ENCODE measurements at places on chromosomes 7 and 10. TPM values are rescaled to one million over a fixed set of nuclear protein-coding genes. Genes with fewer than 3 reads are reported as not detected.
A peak's percentile ranks its signal among the peaks of the same experiment; 100 is the strongest.

NUP205 gene
- total RNA-seq: 14.3 TPM

STOX1 gene
- 0.47 TPM for total RNA-seq

SRRT gene
- 33.4 TPM for total RNA-seq

PON1 gene
- total RNA-seq: not detected

HOXA7 gene
- total RNA-seq: not detected

GRCh38 chr10:78044179-78044578 lies 10.5 kb downstream of the RPS24 start:
- peaks cover 32% of the 10 kb centered on the region for H3K36me3 ChIP-seq
- no peaks in the 10 kb centered on the region for H3K27me3 ChIP-seq
- no peak overlapping the region for H3K27ac ChIP-seq
- no peak overlapping the region for H3K4me3 ChIP-seq

- no peak overlapping the region for H3K4me3 ChIP-seq
- DNase-seq: no peak
- H3K36me3 ChIP-seq: no peaks in the 10 kb centered on the region
- H3K27ac ChIP-seq: no peak overlapping the region
Observed at GRCh38 chr7:91416155-91416865, 152.1 kb downstream of the FZD1 start.

GRCh38 chr7:151819866-151820265 lies 57.0 kb downstream of the PRKAG2 start:
- no peaks in the 10 kb centered on the region for H3K4me1 ChIP-seq
- no peak overlapping the region for H3K27ac ChIP-seq
- H3K36me3 ChIP-seq: no peaks in the 10 kb centered on the region

DNA sequence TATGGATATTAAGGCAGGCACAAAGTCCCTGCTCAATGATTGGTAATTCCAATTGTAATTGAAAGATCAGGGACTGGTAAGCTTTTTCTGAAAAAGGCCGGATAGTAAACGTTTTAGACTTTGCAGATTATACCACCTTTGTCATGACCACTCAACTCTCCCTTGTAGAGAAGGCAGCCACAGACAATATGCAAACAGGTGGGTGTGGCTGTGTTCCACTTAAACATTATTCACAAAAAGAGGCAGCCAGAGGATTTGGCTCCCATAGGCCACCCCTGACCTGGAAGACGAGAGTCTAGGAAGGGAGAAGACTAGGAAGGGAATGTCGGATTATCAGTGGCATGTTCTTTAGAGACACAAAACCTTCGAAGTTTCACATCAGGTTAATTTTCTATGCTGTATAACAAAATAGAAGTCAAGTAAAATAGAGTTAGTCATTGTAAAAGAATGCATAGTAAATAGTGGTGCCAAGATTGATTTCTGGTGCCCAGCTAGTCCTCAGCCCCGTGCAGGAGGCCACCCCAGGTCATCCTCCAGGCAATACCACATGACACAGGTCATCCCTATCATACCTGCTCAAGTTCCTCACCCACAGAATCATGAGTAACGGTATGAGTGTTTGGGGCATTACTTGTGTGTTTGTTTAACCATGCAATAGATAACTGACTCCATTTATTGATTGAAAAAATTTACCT lies 193.8 kb downstream of the PLPP4 start:
- H3K4me3 ChIP-seq: no peak overlapping the region
- no peak overlapping the region for H3K27ac ChIP-seq
- DNase-seq: no peak
- H3K4me1 ChIP-seq: no peaks in the 10 kb centered on the region
- no peaks in the 10 kb centered on the region for H3K27me3 ChIP-seq

DNA sequence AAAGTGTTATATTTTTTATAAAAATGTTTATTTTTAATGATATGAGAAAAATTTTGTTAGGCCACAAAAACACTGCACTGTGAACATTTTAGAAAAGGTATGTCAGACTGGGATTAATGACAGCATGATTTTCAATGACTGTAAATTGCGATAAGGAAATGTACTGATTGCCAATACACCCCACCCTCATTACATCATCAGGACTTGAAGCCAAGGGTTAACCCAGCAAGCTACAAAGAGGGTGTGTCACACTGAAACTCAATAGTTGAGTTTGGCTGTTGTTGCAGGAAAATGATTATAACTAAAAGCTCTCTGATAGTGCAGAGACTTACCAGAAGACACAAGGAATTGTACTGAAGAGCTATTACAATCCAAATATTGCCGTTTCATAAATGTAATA lies 64.8 kb upstream of the CAPZA2 start:
- H3K4me3 ChIP-seq: no peak overlapping the region
- H3K4me1 ChIP-seq: no peaks in the 10 kb centered on the region
- no peaks in the 10 kb centered on the region for H3K27me3 ChIP-seq
- peaks cover 7% of the 10 kb centered on the region for H3K36me3 ChIP-seq
- H3K27ac ChIP-seq: no peak overlapping the region

- H3K27me3 ChIP-seq: no peaks in the 10 kb centered on the region
- no peaks in the 10 kb centered on the region for H3K4me1 ChIP-seq
- DNase-seq: no peak
- peak overlapping the region; percentile 63 for H3K27ac ChIP-seq
- H3K4me3 ChIP-seq: no peak overlapping the region
- H3K36me3 ChIP-seq: no peaks in the 10 kb centered on the region
Observed at GRCh38 chr7:16062269-16062668, 359.1 kb downstream of the CRPPA start.

DNA sequence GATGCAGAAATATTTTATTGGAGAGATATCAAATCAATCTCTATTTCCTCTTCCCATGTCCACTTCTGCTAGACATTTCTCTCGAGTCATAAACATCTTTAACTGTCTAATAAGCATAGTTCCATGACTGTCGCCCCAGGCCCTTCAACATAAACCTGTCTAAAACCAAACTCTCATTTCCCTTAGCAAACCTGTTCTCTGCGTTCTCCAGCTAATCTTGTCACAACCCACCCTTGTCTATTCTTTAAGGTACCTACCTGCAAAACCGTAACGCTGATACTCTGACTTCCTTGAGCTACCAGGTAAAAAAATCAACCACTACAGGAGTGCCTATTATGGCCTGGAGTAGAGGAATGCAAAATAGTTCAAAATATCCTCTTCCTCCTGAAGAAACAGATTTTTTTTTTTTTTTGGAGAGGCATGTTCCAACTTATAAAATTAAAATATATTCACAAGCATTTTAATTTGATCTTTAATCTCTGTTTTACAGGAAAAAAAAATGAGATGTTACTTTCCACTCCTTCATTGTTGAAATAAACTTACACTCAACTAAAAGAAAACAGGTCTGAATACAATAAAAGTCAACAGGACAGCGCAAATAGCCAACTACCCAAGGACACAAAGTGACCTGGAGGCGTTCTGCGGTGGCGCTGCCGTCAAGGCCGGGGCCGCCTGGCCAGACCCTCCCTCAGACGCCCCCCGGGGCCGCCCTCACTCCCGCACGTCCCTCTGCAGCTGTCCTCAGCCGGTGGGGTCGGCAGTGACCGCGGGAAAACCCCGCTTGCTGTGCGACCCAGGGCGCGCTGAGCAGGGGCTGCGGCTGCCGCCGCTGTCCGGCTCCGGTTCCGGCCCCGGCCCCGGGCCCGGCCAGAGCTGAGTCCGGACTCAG lies 765 bp downstream of the SLC25A40 start:
- DNase-seq: no peak
- H3K4me1 ChIP-seq: no peaks in the 10 kb centered on the region
- peak overlapping the region; percentile 63 for H3K4me3 ChIP-seq
- no peaks in the 10 kb centered on the region for H3K27me3 ChIP-seq
- peak overlapping the region; percentile 97 for H3K27ac ChIP-seq

DNA sequence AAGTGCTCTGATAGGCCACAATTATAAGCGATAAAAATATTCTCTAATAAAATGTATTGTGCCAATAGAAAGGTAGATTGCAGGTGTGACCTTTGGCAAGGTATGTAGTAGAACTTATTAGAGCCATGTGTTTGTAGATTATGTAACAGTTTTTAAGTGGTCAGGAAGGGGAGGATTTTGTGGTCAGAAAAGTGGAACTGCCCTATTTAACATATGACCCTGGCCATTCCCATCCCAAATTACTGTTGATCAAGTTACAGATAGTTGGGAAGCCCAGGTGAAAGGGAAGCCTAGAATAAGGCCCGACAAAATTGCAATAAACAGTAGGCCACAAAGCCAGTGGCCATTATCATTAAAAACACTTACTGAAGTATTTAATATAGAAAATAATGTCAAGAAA lies 89.2 kb downstream of the SPAG6 start:
- H3K4me1 ChIP-seq: no peaks in the 10 kb centered on the region
- no peaks in the 10 kb centered on the region for H3K36me3 ChIP-seq
- no peak overlapping the region for H3K4me3 ChIP-seq
- H3K27ac ChIP-seq: no peak overlapping the region
- no peak for DNase-seq
- H3K27me3 ChIP-seq: no peaks in the 10 kb centered on the region

DNA sequence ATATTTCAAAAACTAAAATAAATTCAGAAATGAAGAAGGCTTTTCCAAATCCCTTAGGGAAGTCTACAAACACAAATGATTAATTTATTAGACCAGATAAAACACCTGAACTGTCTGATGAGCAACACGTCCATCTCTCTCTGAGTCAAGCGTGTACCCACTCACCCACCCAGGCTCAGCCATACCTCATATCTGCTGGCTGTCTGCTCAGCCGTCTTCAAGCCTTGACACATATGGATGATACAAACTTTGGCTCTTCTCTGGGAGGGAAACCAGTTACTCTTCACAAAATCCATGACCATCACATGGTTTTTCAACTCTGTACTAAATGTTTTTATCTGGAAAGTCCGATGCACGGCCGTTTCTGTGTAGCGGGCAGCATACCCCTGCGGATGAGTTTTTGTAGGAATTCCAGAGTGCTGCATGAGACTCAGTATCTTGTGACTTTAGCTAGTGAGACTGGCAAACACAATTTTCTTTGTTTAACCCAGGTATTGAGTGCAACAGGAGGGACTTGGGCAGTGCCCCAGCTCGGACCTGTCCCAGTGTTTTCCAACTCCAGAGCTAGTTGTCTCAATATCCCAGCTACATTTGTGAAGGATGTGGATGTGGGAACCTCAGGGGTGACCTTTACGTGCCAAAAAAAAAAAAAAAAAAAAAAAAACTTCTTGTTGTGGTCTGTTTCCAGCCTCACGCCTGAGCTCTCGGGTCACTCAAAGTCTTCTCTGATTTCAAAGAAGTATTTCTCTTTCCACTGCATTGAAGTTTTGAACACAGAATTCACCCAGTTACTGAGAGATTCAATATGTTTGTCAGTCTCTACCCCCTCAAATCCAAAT lies at the start of gene C10orf90:
Gene C10orf90, minus strand, starts transcription at position 638 of the 839 bp plus-strand sequence. Its CDS starts 213 bp downstream, at position 425.
- H3K4me1 ChIP-seq: no peaks in the 10 kb centered on the region
- no peak within 1 kb of the TSS for H3K4me3 ChIP-seq
- no peak for DNase-seq
- no peak within 1 kb of the TSS for H3K27ac ChIP-seq

DNA sequence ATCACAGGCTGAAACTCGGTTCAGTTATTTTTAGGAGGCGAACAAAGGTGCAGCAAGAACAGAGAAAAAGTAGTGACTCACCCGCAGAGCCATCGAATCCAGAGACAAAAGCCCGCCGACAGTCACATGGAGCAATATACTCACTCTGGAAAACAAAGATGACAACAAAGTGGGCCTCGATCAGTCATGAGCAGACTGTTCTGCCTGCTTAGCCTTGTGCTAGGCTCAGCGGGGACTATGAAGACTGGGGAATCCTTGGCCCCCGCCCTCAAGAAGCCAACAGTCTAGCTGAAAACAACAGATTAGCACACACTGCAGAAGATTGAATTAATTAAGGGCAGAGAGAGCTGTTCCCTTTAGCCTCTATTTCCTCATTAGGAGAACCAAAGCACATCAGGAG lies 30.4 kb downstream of the XPNPEP1 start:
- peaks cover 19% of the 10 kb centered on the region for H3K36me3 ChIP-seq
- H3K27me3 ChIP-seq: no peaks in the 10 kb centered on the region
- H3K27ac ChIP-seq: peak overlapping the region; percentile 74
- H3K4me3 ChIP-seq: no peak overlapping the region

DNA sequence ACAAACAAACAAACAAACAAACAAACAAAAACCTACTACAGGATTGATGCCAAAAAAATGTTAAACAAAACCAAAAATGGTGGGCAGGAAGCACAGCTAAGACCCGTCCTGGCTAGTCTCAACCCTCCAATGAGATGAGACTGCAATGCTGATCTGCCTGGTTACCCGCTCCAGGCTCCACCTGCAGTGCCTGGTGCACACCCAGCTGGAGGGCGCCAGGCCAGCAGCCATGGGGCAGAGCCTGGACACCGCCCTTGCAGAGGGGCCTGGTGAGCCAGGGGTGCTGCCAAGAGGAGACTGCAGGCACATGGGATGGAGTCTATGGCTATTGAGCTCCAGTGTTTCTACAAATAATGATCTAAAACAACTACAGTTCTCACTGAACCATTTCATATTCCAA lies 107.0 kb downstream of the LARP4B start:
- no peak overlapping the region for H3K4me3 ChIP-seq
- H3K27ac ChIP-seq: no peak overlapping the region
- H3K36me3 ChIP-seq: peaks cover 84% of the 10 kb centered on the region
- DNase-seq: no peak
- peaks cover under 1% of the 10 kb centered on the region for H3K4me1 ChIP-seq
- no peaks in the 10 kb centered on the region for H3K27me3 ChIP-seq

- H3K27ac ChIP-seq: no peak overlapping the region
- no peaks in the 10 kb centered on the region for H3K4me1 ChIP-seq
- H3K4me3 ChIP-seq: no peak overlapping the region
- DNase-seq: peak; percentile 32
- no peaks in the 10 kb centered on the region for H3K36me3 ChIP-seq
Observed at GRCh38 chr7:144397086-144397485, 6.4 kb downstream of the NOBOX start.

- H3K4me3 ChIP-seq: peak overlapping the region; percentile 4
- H3K36me3 ChIP-seq: no peaks in the 10 kb centered on the region
- DNase-seq: no peak
- no peaks in the 10 kb centered on the region for H3K4me1 ChIP-seq
- H3K27ac ChIP-seq: peak overlapping the region; percentile 93
Observed at GRCh38 chr10:112954974-112955581, 5.0 kb downstream of the TCF7L2 start.
